Fibroblast of the conjunctiva (primary cell): ENCODE measurements at places on chromosomes 6 and 20.

GRCh38 chr6:38216451-38216850, 396.9 kb downstream of the ZFAND3 start:
- no peak for DNase-seq

- no peak for DNase-seq
Measured at GRCh38 chr20:64131406-64131805, 24.0 kb upstream of the NPBWR2 start.

- DNase-seq, result no peak
Measured at GRCh38 chr20:56828402-56828801, 199.3 kb downstream of the TFAP2C start.

- no peak for DNase-seq
Measured at GRCh38 chr6:90247262-90247661, 49.4 kb downstream of the BACH2 start.

DNA sequence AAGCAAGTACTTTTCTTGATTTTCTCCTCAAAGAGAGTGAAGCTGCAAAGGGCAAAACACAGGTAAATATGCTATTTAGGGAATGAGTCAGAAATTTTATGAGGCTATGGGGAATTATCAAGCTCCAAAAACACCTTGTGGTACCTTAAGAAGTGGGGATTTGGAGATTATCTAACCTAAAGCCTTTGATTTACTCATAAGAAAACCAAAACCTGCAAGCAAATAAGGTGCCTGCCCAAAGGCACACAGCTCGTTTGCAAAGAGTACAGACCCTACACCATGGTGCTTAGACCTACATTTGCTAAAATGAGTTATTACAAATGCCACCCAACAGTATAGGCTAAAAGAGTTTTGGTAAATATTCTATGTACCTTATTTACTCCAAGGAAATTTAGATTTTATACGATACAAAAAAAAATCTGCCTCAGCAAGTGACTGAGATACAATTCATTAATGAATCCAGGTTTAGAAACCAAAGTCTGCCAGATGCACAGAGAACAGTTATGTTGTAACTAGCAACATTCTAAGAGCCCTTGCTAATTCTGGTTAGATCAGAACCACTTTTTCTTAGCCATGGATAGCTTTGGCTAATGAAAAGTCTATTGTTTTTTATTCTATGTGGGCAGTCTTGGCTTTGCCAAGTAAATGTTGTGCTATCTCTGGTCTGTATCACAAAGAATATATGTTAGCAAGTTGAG, 101.5 kb downstream of the KHDC1L start:
- DNase-seq, result no peak
